Adipocyte (in vitro differentiated cells): ENCODE measurements at places on chromosomes 5 and 9.

- DNase-seq = no peak
Observed at GRCh38 chr9:13967011-13967410, 346.9 kb downstream of the NFIB start.

GRCh38 chr9:132008184-132008803, 71.4 kb downstream of the MED27 start:
- DNase-seq = peak; percentile 56

GRCh38 chr9:89474939-89475338, 23.0 kb downstream of the SEMA4D start:
- no peak for DNase-seq

GRCh38 chr5:131260895-131261294, 3.0 kb upstream of the CDC42SE2 start:
- DNase-seq = peak; percentile 78

- peak; percentile 15 for DNase-seq
Observed at GRCh38 chr9:131181091-131181681, 55.8 kb downstream of the NUP214 start.

DNA sequence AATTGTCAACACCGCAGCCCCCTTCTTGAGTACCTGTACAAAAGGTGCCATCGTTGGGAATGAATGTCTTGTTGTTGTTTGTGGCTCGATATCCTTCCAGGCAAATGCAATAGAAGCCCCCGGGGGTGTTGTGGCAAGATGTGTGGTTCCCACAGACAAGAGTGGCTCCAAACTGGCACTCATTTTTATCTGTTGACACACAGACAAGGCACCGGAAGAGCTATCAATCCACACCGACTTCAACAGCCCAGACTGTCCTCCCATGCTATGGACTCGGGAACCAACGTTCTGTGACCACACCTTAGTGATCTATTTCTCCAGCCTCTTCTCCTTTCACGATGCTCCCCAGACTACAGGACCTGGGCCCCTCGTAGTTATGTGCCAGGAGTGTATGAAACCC, 25.9 kb downstream of the SUSD1 start:
- DNase-seq = no peak

DNA sequence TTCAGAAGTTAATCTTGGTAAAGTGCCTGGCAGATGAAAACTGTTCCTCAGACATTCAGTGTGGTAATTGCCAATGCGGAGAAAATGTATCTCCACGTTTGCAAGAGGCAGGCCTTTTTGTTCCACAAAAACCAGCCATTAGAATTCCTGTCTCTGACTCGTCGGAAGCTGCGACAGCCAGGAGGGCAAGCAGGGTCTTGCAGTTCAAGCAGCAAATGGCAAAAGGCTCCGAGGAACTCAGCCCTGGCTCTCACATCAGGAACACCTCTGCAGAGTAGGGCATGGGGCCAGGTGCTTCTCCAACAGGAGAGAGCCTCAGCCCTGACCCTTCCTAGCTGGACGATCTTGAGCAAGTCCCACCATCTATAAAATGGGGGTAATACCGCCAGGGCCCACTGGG, 69.0 kb upstream of the CPLX2 start:
- DNase-seq = no peak

DNA sequence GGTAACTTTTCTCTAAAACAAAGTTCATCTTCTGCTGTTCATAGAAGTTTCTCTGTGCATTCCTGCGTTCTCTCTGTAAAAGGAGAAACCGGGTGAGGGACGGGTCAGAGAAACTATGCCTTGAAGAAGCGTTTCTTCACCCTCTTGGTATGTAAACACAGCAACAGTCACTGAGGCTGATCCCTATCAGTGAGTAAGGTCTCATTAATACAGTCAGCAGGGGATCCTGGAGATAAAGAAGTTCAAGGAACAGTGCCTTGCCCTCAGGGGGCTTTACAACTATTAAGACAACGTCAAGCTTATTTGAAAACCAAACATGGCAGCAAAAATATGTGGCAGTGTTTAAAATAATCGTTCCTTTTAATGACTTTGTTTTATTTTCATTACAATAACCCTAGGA, 202.9 kb upstream of the IL12B start:
- DNase-seq = peak; percentile 81

- DNase-seq = no peak
Observed at GRCh38 chr5:168991311-168991710, 309.6 kb downstream of the SLIT3 start.

DNA sequence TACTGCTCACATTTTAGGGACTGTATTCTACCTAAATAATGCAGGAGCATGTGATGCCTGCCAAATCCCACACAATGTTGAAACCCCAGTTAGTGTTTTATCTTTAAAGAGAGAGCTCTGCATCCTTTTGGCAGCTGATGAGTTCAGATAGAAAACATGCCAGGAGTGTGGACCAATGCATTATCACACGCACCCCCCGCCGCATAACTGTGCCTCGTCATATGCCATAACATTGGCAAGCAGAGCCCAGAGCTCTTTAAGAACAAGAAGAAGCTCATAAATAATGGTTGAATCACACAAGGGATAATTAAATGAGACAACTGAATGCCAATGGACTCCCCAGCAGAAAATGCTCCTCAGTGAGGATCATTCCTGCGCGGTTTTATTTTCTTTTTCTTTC, 52.8 kb upstream of the RORB start:
- no peak for DNase-seq

DNA sequence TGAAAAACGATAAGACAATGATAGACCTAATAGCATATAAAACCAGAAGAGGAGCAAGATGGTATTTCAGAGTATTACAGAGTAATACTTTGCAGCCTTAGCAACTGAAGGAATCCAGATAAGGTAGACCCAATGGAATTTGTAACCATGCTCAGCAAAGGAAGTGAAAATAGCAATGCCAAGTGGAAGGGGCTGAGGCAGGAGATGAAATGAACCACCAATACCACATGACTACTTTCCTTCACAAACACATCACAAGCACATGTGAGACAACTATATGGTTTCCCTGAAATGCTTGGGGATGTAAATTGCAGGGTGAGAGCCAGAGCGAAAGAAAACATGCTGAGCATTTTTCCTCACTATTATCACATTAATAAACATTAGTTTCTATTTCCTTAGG, 79.8 kb upstream of the MELK start:
- no peak for DNase-seq

GRCh38 chr5:139954022-139954421, 89.1 kb downstream of the NRG2 start:
- no peak for DNase-seq

DNA sequence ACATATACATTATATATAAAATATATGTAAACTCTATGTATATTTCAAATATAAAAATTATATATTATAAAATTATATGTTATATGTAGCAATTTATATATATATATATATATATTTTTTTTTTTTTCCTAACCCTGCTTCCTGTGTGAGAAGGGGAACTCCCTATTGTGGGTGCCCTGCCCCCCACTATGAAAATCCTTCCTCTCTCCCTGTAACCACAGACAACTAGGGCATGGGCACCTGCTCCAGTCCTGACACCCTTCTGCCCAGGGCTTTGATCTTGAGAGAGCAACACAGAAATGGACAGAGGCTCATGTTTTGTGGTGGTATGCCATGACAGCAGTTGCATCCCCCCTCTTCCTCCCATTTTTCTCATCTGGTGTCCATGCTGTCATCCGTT, 148.7 kb upstream of the IL12B start:
- no peak for DNase-seq

GRCh38 chr5:109105631-109106267, 304.0 kb downstream of the PJA2 start:
- DNase-seq = peak; percentile 93

DNA sequence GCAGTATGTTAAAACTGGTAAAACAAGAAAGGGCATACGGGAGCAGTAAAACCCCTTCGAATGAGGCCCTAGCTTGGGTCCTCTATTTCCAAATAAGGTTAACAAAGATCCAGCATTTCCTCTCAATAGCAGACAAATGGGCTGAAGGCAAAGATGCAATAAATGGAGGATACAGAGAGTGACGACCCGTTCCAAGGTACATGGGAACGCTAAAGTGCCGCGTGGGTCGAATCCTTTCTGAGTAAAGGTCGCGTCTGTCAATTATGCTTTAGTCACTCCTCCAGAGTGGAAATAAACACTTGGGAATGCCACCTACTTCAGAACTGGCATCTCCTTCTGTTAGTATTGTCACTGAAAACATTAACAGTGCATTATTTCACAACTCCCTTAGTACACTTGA, 24.7 kb downstream of the ARL15 start:
- DNase-seq = no peak

GRCh38 chr5:111769541-111769940, 12.5 kb upstream of the NREP start:
- DNase-seq = no peak

DNA sequence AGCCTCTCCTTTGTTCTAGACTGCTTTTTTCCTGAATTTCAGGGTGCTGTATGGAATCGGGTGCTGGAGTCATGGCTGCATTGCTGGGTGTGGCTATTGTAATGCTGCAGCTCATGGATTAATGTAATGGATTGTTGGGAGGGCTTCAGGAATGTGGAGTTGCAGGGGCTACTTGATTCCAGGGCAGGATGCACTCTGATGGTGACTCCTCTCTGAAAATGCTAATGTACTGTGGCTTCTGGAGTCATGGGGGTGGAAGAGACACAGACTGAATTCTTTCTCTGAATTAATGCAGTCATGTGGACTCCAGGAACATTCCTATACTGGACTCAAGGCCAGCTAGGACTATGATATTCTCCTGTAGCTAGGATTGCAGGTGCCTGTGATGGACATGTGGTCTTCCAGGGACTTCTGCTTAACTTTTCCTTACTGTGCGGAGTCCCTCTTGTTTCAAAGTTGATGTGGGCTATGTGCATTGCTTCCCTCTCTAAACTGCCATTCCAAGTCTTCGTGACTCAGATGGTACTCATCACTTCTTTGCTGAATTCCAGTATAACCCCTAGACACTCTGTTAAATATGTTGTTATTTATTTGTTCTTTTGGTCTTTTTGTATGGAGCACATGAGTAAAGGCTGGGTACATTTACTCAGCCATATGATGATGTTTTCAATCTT, 396.2 kb downstream of the KCTD16 start:
- DNase-seq = peak; percentile 42

GRCh38 chr5:148343603-148344487, 8.5 kb downstream of the SPINK9 start:
- DNase-seq = no peak

DNA sequence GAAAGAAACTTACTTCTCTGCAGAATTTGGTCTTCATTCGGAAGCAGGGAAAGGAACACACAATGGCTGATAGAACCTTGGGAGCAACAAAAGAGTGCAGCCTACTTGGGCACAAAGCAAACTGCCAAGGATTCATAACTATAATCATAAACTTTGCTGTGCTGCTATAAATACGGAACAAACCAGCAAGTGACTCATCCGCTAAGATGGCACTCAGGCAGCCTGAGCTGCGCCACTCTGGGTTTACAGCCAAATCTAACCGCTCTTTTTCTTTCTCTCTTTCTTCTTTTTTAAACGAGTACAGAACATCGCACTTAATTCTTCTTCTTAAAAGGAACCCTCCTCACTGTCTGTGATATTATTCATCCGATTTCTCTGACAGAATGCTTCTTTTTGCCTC, 81.1 kb downstream of the PTPN3 start:
- DNase-seq = no peak

DNA sequence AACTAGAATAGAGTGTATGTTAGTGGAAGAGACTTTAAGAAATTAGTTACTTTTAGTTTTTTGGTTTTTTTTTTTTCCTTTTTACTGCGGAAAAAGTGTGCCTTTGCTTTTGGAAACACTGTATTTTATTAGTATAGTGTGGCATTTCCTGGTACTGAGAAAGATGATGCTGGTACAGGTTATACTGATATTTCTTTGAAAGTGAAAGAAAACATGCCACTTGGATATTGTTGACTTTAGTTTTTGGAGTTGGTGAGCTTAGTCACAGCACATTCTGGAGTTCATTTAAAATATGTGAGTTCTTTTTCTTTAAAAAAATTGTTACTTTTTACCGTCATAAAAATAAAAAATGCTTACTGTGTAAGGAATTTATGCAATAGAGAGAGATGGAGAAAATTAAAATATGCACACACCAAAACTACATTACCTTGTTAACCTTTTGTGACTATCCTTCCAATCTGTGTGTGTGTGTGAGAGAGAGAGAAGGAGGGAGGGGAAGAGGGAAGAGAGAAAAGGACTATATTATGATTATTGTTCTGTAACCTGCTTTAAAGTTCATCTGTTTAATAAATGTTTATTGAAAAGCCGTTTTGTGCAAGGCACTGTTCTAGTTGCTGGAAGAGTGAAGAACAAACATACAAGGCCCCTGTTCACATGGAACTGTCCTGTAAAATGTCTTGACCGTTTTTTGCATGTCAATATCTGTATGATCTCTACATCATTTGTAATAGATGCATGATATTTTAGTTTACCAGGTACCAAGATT, 1.9 kb downstream of the UGCG start:
- DNase-seq = peak; percentile 45

GRCh38 chr5:109911731-109912130, 222.0 kb downstream of the MAN2A1 start:
- DNase-seq = peak; percentile 93

DNA sequence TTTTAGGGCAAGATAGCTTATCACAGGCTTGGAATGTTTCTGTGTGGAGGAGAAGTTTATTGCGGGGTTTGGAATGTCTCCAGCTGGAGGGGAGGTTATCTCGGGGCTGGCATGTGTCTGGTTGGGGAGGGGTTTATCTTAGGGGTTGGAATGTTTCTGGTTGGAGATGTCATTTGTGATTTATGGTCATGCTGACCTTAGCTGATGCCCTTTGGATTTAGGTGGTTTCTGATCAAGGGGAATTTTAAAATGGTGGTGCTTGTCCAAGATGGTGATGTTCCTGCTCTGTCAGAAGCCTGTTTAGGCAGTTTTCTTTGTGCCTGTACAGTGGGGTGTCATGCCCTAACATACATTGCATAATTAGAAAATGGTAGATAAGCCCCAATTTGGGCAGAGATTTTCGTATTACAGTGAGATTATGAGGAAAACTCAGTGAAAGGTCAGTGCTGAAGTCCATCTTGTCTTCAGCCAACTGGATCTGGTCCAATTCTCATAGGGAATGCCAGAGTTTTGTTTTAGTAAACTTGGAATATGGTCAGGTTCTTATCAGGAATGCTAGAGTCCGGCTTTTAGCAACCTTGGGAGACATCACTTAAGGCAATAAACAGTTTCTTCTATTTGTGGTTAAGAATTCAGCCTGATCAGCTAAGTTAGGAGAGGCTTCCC, 14.3 kb downstream of the CDK20 start:
- no peak for DNase-seq

GRCh38 chr5:179181988-179182387, 121.8 kb downstream of the ZNF354C start:
- no peak for DNase-seq

DNA sequence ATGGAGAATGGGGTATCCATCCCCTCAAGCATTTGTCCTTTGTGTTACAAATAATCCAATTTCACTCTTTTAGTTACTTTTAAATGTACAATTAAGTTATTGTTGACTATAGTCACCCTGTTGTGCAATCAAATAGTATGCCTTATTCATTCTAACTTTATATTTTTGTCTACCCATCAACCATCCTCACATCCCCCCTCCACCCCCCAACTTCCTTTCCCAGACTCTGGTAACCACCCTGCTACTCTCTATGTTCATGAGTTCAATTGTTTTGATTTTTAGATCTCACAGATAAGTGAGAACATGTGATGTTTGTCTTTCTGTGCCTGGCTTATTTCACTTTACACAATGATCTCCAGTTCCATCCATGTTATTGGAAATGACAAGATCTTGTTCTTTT, 15.4 kb upstream of the RANBP17 start:
- peak; percentile 34 for DNase-seq
